ENCODE measurements at places on chromosomes 5 and 9. TPM values are rescaled to one million over a fixed set of nuclear protein-coding genes. Genes with fewer than 3 reads are reported as not detected.

IRX2 gene
- total RNA-seq, result 0.54 TPM

DNA sequence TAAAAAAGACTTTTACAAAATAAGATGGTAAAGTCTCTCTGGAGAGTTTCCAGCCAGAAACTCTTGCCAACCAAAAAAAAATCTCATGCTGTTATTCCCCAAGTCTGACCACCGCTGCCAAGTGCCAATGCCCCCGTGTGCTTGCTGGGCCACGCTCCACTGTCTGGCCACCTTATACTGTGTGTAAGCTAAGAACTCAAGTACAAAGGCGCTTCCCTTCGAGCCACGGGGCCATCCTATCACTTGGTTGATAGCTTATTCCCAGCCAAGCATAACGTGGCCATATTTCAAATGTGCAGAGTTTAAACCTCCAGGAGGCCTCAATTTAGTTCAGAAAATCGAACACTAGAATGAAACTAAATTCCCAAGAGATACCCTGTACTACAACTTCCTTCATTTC is 36.0 kb downstream of the ROR2 start:
- no peak overlapping the region for H3K4me3 ChIP-seq
- H3K27ac ChIP-seq, result no peak overlapping the region
- DNase-seq, result no peak
- no peaks in the 10 kb centered on the region for H3K27me3 ChIP-seq

ZBED3 gene
- 6.2 TPM for total RNA-seq

GRCh38 chr5:137448868-137449267 is 50.3 kb downstream of the SPOCK1 start:
- no peak for DNase-seq
- H3K36me3 ChIP-seq, result no peaks in the 10 kb centered on the region
- H3K4me3 ChIP-seq, result no peak overlapping the region

PCDHB16 gene
- 9.1 TPM for total RNA-seq

DNA sequence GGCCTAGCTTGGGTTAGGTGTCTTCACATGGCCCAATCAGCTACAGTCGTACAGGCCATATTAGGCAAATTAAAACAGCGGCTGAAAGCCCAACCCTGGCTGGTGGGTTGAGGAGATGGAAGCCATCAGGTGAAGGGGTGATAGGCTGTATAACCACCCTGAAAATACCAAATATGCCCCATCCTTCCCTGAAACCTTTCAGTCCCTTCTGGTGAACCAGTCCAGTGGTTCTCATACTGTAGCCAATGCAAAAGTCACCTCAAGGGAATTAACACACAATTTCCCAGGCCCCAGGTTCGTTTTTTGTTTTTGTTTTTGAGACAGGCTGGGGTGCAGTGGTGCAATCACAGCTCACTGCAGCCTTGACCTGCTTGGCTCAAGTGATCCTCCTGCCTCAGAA is 19.8 kb upstream of the KCNV2 start:
- H3K4me3 ChIP-seq, result no peak overlapping the region
- no peak overlapping the region for H3K27ac ChIP-seq
- H3K4me1 ChIP-seq, result no peaks in the 10 kb centered on the region
- H3K36me3 ChIP-seq, result no peaks in the 10 kb centered on the region
